T-cell (primary cell): ENCODE measurements at places on chromosomes 16 and 17.

DNA sequence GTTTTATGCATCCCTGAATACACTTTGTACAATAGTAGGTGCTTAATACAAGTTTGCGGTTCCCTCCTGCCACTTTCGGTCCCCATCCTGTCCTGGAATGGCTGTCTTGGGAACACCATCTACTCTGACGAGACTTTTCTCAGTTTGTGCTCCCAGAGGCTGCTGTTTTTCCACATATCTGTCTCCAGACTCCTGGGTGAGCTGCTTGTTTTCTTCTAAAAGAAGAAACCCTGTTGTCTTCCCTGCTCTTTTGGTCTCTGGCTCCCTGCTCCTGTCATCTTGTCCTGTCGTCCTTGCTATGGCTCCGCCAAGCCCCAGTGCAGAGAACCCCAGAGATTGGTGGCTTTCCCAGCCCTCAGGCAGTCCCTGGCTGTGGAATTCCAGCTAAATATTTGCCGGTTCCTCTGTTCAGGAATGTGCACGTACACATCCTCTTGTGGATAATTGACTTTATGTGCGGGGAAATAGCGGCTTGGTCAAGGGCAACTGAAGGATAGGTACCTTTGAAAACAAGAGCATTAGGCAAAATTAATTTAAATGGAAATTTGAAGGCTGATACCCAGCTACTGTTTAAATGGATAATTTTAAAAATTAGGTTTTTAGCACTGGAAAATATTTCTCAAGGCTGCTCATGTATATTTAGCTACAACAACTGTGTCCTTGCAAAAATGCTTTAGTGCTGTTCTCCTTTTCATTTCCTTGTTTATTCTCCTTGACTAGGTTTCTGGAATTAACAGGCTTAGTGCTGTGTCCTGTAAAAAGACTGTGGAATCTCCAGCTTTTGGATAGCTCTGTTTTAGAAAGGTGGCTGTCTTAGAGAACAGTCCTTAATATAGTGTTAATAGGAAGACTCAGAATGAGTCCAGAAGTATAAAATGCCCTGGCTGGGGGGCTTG, 50.2 kb upstream of the SLC12A3 start:
- H3K27ac ChIP-seq, result no peak overlapping the region
- no peaks in the 10 kb centered on the region for H3K27me3 ChIP-seq
- H3K4me1 ChIP-seq, result no peaks in the 10 kb centered on the region
- H3K4me3 ChIP-seq, result no peak overlapping the region

DNA sequence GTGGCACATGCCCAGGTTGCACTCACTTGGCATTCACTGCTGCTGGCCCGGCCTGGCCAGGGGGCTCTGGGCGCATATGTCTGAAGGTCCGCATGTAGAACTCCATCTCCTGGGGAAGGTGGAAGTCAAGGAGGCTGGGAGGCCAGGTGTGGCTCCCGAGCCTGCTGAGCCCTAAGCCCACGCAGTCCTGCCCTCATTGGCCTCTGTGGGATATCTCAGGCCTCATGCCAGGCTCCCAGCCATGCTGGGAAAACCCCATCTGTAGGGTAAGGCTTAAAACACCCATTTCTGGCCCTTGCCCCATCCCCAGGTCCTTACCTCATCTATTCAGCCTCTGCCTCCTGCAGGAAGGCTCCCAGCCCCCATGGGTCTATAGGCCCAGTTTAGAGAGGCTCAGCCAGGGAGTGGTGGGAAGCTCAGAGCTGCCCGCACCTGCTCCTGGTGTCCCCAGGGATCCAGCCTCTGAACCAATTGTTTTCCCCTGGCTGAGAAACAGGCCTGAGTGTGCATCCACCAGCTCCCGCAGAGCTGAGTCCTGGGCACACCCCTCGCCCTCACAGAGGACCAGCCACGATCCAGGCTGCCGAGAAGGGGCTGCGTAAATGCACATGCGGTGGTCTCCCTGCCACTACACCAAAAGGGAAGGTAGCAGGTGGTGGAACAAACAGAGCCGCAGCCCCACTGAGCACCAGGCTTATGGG, 2.3 kb upstream of the TPPP3 start:
- no peaks in the 10 kb centered on the region for H3K36me3 ChIP-seq
- no peak for DNase-seq

DNA sequence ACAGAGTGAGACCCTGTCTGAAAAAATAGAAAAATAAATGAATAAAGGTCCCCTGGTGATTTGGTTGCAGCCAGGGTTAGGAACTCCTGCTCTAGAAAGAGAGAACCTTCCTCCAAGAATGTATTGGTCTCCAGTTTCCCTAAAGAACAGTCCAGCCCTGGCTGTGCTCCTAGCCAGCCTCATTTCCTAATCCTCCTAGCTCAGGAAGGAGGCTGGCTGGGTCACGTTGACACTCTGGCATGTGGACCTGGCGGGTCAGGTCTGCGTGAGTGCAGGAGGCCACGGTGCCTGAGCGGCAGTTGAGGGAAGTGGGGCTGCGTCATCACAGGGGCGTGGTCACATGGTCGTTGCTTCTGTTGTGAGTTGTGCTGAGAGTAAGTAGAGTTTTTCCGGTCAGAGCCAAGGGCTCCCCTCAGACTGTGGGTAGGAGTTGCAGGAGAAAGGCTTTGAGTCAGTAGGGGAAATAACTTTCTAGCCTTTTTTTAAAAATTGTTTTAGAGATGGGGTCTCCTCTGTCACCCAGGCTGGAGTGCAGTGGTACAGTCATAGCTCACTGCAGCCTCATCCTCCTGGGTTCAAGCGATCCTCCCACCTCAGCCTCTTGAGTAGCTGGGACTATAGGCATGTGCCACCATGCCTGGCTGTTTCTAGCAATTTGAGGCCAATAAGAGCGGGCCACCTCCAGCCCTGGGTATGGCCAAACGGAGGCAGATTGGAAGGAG, 194.0 kb upstream of the CIBAR2 start:
- DNase-seq, result peak; percentile 79
- peaks cover 83% of the 10 kb centered on the region for H3K4me1 ChIP-seq
- H3K36me3 ChIP-seq, result no peaks in the 10 kb centered on the region

GRCh38 chr16:81921843-81922584, 89.3 kb downstream of the SDR42E1 start:
- H3K36me3 ChIP-seq, result peaks cover 5% of the 10 kb centered on the region
- no peak overlapping the region for H3K4me3 ChIP-seq
- no peaks in the 10 kb centered on the region for H3K27me3 ChIP-seq
- no peak overlapping the region for H3K27ac ChIP-seq
- DNase-seq, result no peak
- H3K4me1 ChIP-seq, result no peaks in the 10 kb centered on the region

DNA sequence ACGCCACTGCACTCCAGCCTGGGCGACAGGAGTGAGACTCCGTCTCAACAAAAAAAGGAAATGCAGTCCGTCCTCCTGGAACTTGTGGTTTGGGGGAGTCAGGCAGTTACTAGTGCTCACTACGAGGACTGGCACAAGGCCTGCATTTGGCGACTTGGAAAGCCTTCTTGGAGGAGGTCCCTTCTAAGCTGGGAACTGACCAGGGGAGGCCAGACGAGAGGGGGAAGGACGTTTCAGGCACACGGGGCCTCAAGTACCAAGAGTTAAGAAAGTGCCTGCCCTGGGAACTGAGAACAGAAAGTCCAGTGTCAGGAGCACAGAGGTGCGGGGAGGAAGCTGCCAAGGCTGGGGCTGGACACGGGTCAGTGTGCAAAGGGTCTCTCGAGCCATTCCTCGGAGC, 89.9 kb downstream of the ABR start:
- no peaks in the 10 kb centered on the region for H3K4me1 ChIP-seq
- no peaks in the 10 kb centered on the region for H3K27me3 ChIP-seq
- H3K36me3 ChIP-seq, result peaks cover 64% of the 10 kb centered on the region
- no peak for DNase-seq
- no peak overlapping the region for H3K4me3 ChIP-seq

DNA sequence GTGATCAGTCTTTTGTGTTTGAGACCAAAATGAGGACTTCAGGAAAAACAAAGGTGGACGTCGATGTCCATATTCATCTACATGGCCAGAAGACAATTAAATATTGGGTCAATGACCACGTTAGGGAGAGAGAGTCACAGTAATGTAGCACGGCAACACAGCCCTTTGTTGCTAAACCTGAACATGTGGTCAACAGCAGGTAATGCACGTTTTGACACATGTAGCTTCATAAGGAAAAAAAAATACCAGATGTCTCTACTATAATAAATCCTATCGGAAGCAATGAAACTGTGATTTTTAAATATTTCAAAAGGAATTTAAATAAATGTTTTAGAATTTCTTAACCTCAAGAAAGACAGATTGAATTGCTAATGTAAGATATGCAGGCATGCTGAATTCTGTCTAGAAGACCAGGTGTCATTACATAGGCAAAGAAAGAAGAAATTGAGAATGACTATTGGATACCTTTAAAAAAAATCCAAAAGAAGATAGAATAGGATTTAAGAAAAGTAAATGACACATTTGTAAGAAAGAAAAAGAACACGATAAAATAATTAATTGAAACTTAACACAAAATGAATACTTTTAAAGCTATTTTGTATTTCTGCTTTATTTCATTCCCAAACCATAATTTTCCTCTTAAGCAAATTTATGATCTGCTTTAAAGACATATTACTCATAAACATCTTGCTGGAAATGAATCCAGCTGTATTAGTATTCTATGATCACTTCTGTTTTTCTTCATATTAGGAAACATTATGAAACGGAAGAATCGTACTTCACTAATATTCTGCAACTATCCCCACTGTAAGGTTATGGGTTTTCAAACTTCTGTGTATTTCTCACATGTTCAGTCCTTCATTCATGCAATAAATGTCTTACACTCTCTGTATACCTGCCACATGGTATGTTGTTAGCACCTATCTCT, 30.1 kb downstream of the ABCA8 start:
- no peaks in the 10 kb centered on the region for H3K36me3 ChIP-seq
- no peaks in the 10 kb centered on the region for H3K27me3 ChIP-seq
- H3K4me3 ChIP-seq, result no peak overlapping the region
- no peaks in the 10 kb centered on the region for H3K4me1 ChIP-seq

GRCh38 chr16:84594725-84595038, 23.2 kb downstream of the COTL1 start:
- peaks cover 46% of the 10 kb centered on the region for H3K4me1 ChIP-seq
- H3K27me3 ChIP-seq, result peaks cover 7% of the 10 kb centered on the region
- H3K4me3 ChIP-seq, result peak overlapping the region; percentile 56
- DNase-seq, result no peak
- peaks cover 8% of the 10 kb centered on the region for H3K36me3 ChIP-seq

DNA sequence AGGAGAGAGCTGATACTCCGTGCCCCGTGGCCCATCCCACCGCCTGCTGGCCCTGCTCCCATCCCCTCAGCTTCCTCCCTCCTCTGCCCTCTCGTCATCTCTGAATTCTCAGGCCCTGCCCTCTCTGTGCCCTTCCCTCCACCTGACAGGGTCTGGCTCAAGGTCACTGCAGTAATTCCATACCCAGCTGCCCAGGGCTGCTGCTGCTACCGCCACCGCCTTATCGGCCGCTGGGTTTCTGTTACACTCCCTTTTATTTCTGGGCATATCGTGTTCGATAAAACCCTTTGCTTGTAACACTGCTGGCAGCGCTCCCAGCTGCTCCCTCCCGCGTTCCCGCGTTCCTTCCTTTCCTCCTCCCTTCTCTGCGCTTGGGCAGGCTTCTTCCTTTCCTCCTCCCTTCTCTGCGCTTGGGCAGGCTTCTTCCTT, 1.2 kb downstream of the EPN3 start:
- no peaks in the 10 kb centered on the region for H3K36me3 ChIP-seq
- peaks cover 24% of the 10 kb centered on the region for H3K4me1 ChIP-seq
- peaks cover 4% of the 10 kb centered on the region for H3K27me3 ChIP-seq
- no peak for DNase-seq
- no peak overlapping the region for H3K4me3 ChIP-seq
- no peak overlapping the region for H3K27ac ChIP-seq

- peak; percentile 14 for DNase-seq
- no peaks in the 10 kb centered on the region for H3K27me3 ChIP-seq
- H3K36me3 ChIP-seq, result no peaks in the 10 kb centered on the region
- H3K4me3 ChIP-seq, result peak overlapping the region; percentile 26
- H3K27ac ChIP-seq, result no peak overlapping the region
These were observed 14.7 kb upstream of the TMEM220 start for GRCh38 chr17:10744501-10745000.

DNA sequence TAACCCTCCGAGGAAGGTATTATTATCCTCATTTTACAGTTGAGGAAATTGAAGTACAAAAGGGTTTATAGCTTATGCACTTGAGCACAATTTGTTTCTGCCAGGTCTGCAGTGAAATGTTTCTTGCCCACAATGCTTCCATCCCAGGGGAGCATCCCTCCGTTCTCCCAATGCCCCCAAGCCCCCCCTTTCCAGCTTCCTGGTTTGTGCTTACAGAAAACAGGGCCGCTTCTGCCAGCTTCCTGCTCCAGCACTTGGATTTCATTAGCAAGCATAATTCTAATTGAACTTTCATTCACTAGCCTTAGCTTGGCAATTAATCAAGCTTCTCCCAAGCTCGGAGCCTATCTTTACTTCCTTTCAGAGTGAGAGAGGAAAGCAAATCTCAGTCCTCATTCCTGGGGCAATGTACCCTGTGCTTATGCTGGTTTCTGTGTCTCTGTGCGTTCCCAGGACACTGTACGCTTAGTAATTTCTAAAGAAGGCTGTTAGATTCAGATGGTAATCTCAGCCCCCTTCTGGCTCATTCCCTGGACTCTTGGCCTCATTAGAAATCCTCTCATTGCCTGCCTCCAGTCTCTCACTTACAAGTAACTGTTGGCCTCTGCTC, 141.6 kb downstream of the HS3ST2 start:
- H3K36me3 ChIP-seq, result no peaks in the 10 kb centered on the region
- DNase-seq, result no peak

DNA sequence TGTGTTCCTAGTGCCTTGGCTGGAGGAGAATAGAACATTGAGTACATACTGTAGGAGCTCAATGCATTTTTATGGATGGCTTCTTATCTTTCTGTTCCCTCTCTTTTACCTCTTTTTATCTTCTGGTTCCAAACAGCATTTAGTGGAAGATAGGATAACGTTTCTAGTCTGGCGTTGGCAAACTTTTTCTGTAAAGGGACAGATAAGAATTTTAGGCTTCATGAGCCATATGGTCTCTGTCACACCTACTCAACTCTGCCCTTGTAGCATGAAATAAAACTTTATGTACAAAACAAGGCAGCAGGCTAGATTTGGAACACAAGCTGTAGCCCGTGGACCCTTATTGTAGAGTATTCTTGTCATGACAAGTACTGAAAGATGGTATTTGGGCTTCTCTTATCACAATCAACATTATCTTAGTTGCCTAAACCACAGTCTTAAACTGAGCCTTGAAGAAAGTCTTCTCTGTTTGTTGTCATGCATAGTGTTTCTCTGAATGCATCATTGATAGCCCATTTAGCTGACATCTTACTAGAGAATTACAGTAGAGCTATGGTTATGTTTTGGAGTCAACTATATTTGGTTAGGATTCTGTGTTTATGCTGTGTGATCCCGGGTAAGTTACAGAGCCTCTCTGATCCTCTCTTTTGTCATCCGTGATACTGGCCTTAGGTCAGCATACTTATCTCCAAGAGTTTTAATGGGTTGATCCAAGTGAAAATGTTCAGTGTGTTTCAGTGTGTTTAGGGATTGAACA, 80.2 kb downstream of the HS3ST4 start:
- DNase-seq, result no peak
- H3K36me3 ChIP-seq, result no peaks in the 10 kb centered on the region
- no peaks in the 10 kb centered on the region for H3K27me3 ChIP-seq

GRCh38 chr16:81493755-81494433, 49.3 kb downstream of the CMIP start:
- no peak overlapping the region for H3K4me3 ChIP-seq
- no peaks in the 10 kb centered on the region for H3K27me3 ChIP-seq
- DNase-seq, result no peak
- no peaks in the 10 kb centered on the region for H3K36me3 ChIP-seq
